Right hindlimb (tissue), 1 donor: ENCODE measurements at places on chromosomes 4 and X.

DNA sequence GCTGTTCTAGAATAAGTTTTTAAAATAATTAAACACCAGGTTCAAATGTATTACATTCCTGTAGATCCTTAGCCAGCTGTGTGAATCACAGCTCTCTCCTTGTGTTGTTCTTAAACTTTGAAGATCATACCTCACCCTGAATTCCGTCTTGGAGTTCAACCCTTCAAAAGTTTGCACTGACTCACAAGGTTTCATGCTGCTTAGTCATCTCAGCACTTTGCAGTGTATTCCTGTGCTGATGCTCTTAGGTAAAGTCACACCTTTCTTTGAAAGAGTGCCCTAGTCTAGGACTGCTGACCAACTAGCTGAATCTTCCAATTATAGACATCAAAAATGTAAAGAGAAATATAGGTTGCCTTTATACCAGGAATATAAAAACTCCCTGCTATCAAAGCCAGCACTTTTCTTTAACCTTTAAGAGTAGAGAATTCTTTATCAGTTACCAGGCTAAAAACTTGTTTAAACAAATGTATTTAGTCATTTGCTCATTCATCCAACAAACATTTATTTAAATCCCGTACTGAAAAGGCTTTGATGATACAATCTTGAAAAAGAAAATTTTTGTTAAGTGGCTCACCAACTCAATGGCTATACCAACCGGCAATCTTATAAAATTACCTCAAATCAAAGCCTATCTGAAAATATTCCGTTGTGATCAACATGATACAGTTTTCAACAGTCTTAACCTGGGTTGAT, 169.7 kb downstream of the RAP1GDS1 start:
- no peak for DNase-seq

- no peak for DNase-seq
Observed at GRCh38 chr4:135244696-135245095, 1043.1 kb upstream of the PABPC4L start.

DNA sequence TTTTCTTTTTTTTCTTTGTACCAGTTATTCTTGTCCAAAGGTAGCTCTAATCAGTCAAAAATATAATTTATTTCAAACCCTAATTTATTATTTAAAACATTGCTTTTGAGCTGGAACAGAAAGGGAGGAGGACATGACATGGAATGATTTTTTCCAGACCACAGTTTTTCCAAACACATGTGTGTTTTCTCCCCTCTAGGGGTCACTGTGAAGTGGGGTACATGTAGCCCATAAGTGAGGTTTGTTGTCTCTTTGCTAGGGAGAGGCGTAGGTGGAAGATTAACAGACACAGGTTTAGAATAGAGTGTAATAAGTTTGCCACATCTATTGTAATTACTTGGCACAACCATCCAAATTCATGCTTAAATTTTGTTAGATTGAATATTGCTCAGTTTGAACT, 83.0 kb downstream of the TNIP2 start:
- DNase-seq = no peak

DNA sequence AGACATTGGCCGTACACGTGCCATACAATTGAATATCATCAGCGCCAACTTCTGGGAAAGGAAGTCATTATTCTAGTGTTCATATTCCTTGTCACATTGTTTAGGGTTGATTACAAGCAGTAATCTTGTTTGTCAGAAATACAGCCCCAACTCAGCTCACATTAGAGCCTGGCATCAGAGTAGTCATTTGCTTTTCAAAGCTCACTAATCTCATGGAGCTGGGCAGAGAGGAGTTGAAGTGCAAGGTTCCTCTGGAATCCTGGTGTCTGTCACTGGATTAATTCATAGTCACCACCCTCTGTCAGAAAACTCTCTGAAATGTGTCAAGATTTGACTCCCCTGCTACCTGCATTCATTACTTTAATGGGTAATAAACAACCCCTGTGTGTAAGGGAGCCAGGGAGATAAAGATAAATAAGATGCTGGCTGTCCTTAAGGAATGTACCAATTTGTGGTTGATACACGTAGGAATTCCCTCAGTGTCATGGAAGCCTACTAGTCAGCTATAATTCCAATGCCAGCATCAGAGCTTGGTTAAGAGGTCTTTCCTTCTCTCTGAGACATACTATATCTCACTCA, 43.7 kb upstream of the S100G start:
- DNase-seq = no peak

GRCh38 chr4:176377780-176378179, 58.0 kb downstream of the SPCS3 start:
- DNase-seq = no peak

GRCh38 chrX:1411326-1411725, 19.4 kb upstream of the SLC25A6 start:
- no peak for DNase-seq

GRCh38 chrX:53319614-53320542, 38.5 kb upstream of the IQSEC2 start:
- DNase-seq = no peak

- no peak for DNase-seq
Observed at GRCh38 chrX:130705591-130705990, 197.4 kb downstream of the ENOX2 start.

DNA sequence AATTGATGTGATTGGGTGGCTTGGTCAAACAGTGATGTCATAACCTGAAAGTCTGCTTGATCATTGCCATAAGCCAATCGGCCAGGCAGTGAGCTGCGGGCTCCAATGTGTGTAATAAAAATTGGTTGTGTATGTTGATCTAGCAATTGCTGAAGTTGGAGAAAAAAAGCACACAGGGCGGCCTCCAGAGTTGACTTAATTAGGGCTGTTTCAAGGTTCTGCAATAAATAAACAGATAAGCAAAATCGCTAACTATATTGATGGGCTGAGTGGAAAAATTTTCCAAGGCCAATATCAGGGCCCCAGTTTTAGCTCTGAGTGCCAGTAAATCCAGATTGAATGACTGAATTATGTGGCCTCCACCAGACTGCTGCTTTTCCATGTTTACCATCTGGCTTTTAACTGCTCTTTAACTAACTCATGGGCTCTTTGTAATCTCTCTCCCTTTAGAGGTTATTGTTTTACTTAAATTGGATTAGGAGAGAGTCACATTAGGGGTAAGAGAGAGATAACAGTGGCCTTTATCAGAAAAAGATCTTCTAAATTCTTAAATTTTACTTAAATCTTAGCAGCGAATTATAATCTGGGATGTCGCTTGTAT, 160.6 kb upstream of the WDFY3 start:
- DNase-seq = no peak

DNA sequence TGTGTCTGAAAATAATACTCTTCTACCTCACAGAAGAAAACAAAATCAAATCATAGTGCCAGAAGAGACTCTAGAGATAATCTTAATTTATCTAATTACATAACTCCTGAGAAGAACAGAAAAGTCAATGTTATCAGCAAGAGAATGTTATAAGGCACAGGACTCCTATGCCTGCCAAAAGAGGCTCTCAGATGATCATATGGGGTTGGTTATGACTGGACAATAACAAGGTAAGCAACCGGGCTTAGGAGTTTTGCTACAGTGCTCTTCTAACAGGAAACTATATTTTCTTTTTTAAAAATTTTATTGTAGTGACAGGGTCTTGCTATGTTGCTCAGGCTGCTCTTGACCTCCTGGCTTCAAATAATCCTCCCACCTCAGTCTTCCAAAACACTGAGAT, 3.5 kb upstream of the C4orf17 start:
- no peak for DNase-seq

- no peak for DNase-seq
Observed at GRCh38 chrX:85018471-85018870, 14.8 kb downstream of the APOOL start.

GRCh38 chr4:38785901-38786402, 3.2 kb upstream of the TLR10 start:
- no peak for DNase-seq

- no peak for DNase-seq
Observed at GRCh38 chrX:70026112-70026850, 23.5 kb downstream of the AWAT2 start.

DNA sequence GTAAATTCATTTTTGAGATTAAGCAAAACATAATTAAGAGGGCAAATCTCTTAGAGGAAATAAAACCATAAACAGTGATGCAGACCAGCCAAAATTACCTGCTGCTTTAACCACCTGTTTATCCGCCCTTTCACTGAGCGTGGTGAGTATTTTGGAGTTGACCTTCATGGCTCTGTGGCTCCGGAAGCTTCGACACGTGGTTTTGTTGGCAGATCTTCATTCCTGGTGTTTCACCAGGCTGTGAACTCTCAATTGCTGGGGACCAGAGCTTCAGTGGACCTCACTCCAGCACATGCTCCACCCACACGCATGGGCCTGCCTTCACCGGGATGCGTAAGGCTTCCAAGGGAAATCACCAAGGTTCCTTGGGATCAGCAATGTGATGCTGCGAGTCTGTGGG, 83.8 kb downstream of the FHDC1 start:
- no peak for DNase-seq

- DNase-seq = no peak
Observed at GRCh38 chrX:97416461-97416860, 532.8 kb downstream of the RPA4 start.

DNA sequence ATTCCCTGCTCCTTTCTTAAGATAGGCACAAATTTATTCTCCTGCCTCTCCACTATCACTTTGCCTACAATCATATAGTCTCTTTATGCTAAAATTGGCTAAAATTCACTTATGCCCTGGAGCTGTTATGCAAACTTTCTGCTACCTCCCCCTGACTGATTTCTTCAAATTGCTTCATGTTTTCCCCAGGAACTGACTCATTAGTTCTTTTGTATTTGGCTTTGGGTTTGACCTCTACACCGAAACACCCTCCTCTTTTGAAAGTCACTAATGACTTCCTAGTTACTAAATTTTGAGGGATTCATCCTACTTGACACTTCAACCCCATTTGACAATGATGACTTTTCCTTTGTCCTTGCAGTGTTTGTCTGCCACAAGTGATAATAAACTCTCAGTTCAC, 222.6 kb downstream of the NDST4 start:
- DNase-seq = no peak

DNA sequence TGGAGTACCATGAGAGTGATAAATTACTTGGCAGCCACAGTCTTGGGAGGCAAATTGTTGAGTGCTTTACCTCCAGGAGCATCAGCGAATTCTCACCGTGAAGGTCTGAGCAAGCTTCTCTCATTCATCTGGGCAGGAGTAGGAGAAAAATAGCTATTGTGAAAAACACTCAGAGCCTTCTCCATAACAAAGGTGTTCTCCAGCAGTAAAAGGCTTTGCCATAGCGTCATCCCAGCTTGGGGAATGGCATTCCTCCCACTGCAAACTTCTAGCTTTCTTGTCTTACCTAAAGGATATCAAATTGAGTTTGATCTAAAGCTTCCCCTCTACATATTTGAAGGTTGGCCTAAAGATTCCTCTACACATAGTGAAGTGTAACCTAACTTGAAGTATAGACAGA, 29.8 kb upstream of the MAGEA11 start:
- DNase-seq = no peak

DNA sequence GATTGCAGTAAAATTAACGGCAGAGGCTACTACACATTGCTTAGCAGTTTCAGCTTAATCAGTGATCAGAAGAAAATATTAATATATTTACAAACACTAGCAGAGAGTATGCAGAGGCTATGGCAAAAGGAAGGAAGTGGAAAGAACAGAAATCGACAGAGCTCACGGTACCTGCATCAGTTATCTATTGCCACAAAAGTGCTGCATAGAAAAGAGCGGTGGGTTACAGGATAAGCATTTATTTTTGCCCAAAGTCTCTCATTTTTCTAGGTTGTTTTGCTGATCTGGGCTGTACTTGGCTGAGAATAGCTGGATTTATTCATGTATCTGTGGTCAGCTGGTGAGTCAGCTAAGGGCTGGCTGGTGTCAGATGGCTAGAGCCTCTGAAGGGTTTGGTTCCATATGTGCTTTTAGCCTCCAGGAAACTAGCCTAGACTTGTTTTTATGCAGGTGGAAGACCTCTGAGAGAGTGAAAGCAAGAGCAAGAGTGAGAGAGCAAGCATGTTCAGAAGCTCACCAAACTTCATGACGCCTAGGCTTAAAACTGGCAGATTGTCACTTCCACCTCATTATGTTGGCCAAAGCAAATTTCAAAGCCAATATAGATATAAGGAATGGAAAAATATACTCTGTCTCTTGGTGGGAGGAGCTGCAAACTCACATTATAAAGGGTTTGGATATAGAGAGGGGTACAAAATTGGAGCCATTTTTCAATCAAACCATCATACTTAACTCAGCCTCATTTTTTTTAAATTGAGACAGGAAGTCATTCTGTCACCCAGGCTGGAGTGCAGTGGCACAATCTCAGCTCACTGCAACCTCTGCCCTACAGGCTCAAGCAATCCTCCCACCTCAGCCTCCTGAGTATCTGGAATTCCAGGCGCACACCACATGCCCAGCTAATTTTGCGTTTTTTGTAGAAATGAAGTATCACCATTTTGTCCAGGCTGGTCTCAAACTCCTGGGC, 153.2 kb upstream of the RPL34 start:
- no peak for DNase-seq

DNA sequence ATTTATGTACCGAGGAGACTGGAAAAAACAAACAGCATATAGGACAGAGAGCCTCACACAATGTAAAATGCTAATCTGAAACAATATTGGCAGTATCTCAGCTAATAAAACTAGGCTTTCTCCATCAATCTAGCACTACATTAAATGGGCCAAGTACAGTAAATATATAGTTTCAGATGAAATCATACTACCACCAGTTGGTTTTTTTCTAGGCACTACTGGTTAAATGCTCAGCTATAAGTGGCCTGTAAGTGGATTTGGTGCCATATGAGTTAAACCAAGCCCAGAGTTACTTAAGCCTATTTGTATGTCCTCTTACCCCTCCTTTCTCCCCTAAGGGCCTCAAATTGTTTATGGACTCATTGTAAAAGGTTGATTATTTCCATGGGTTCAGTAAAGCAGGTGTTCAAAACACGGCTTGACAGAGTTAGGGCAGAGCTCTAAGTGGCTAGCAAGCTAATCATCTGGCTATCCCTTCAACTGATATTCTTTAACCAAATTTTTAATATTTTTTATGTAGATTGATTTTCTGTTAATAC, 57.5 kb downstream of the FAM13A start:
- no peak for DNase-seq

DNA sequence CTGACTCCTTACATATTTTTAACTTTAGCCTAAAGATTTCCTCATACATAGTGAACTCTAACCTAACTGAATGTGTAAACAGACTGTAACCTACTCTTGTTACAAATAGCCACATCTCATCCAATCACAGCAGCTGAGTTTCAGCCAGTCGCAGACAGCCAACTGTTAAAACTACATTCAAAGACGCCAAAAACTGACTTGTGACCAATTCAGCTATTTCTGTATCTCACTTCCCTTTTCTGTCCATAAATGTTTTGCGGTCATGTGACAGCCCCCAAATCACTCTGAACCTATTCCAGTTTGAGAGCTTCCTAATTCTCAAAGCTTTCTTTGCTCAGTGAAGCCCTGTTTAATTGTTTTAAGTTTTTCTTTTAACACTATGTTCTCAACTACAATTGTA, 2731.9 kb downstream of the ARAP2 start:
- no peak for DNase-seq

DNA sequence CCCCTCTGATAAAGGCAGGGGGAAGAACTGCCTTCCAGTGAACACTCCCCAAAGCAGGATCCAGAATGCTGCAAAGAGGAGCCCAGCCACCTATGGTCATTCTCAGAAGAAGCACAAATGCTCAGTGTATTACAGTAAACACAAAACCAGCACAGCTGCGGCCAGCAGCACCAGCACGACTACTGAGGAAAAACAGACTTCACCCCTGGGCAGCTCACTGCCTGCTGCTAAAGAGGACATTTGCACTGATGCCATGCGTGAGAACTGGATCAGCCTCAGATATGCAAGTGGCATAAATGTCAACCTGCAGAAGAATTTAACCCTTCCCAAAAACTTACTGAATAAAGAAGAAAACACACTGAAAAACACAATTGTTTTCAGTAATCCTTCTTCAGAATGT, 80.2 kb upstream of the TLR2 start:
- no peak for DNase-seq
